ENCODE measurements at places on chromosomes 5 and 9.

DNA sequence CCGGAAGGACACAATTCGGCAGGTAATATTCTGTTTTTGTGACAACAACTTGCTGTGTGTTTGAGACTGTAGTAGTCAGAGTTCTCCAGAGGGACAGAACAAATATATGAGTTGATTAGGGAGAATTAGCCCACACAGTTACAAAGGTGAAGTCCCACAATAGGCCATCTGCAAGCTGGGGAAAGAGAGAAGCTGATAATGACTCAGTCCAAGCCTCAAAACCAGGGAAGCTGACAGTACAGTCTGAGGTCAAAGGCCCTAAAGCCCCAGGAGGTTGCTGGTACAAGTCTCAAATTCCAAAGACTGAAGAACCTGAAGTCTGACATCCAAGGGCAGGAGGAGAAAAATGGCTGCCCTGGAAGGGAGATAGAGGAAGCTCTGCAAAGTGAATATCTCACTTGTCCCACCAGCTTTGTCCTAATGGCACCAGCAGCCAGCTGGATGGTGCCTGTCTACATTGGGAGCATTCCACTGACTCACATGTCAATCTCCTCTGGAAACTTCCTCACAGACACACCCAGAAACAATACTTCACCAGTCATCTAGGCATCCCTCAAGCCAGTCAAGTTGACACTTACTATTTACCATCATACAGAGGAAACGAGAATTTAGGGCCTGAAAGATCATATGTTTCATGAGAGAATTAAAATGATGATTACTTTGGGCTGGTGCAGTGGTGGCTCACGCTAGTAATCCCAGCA lies 36.3 kb upstream of the CTXN3 start:
- no peak for DNase-seq

DNA sequence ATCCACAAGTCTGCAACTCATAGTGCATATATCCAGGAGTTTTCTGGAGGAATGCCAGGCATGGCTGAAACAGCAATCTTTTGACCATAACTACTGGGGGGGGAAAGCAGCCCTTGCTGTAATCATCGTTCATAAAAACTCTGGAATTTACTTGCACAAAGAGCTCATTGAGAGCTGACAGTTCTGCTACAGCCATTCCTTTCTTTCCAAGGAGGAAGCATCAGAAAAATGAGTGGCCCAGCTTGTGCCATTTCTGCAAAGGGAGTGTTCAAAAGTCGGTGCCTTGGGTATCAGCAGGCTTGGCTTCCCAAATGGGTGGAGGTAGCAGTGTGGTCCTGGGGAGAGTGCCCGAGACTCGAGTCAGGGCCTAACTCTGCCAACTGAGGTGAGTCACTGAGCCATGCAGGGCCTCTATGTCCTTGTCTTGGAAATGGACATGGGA lies 101.5 kb downstream of the GCNT1 start:
- DNase-seq, result no peak

- DNase-seq, result peak; percentile 57
Observed at GRCh38 chr9:89740722-89741121, 135.9 kb downstream of the GADD45G start.

DNA sequence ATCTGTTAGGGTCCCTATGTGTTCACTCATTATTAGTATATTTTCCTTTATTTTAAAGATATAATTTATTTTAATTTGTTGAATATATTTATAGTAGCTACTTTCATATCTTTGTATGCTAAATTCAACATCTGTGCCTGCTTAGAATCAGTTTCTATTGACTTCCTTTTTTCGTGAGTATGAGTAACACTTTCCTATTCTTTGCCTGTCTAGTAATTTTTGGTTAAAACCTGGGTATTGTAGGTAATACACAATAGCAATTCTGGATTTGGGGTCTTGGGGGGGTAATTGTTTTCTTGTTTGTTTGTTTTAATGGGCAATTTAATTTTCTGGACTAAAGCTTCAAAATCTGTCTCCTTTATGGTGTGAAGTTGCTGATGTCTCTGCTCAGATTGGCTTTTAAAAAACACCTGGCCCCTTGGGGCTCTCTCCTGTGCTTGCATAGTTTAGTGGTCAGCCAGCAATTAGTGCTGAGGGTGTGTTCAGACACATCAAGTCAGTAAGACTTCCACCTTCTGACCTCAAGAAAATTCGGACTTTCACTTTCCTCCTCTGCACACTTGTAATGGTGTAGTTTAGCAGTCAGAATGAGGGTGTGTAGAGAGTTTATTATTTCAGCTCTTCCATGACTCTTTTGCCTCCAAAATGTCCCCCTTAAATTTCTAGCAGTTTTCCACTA lies 124.4 kb upstream of the MAP1B start:
- DNase-seq, result no peak

DNA sequence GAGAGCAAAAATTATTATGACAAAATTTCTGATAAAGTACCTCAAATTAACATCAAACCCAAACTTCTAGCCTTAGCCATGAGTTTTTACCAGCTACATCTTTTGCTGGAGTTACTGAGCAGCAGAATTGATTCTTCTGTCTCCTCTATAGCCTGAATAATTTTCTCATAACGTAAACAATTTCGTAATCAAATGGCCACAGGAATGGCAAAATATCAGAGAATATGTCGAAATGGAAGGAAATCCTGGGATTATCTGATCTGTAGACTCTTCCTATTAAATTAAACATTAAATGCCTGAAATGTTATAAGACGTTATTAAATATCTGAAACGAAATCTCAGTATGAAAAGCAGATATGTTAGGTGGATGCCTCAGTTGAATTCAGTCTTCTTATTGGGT lies 41.1 kb downstream of the LURAP1L start:
- no peak for DNase-seq

GRCh38 chr5:61588216-61588615 lies 256.2 kb downstream of the ZSWIM6 start:
- DNase-seq, result no peak

DNA sequence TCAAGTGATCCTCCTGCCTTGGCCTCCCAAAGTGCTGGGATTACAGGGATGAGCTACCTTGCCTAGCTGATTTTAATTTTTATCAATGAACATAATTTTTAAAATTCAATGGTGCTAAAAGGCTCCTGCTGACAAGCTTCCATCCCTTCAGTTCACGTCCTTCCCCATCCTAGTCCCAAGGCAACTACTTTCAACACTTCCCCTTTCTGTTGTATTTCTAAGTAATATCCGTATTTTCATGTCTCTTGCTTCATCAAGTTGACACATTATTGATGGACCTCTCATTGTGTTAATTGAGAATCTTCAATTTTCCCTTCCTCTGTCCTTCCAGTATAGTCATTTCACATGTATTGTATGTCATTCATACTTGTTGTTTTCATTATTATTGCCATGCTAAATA lies 93.8 kb upstream of the RASGRF2 start:
- no peak for DNase-seq

DNA sequence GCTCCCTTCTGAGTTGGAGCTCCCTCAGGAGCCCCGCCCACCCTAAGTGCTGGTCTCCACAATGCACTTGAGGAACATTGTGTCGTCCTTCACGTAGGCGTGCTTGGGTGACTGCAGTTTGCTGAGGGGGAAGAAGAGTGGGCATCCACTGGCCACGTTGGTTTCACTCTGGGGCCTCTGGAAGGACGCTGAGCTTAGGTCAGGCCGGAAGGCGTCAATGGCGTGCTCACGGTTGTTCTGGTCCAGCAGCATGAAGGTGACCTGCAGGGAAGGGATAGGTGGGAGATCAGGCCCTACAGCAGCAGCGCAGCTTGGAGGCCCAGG lies 21.7 kb downstream of the TRAF1 start:
- DNase-seq, result no peak

- DNase-seq, result no peak
Observed at GRCh38 chr9:97866848-97867247, 13.8 kb downstream of the FOXE1 start.

- no peak for DNase-seq
Observed at GRCh38 chr5:149153751-149154610, 12.7 kb downstream of the ABLIM3 start.

GRCh38 chr5:134545070-134545868 lies 19.8 kb downstream of the JADE2 start:
- DNase-seq, result peak; percentile 51

DNA sequence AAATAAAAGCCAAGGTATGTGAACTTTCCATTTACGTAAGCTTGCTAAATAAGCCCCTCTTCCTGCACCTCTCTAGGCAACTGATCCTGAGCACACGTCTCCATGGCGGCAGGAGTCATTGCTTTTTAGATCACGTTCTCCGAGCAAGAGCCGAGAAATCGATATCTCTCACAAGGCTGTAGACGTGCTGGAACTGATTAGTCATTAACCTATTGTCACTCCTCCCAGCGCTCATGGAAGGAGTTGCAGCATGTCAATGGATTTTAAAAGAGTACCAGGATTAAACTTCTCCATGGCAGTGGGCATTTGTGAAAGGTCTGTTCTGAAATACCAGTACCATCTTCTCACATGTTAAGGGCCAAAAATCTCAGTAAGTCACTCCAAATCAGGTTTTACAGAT lies 4.7 kb upstream of the ADCY2 start:
- DNase-seq, result no peak

GRCh38 chr5:95080030-95080429 lies 204.9 kb downstream of the MCTP1 start:
- no peak for DNase-seq

GRCh38 chr5:168260353-168261226 lies 30.9 kb upstream of the WWC1 start:
- no peak for DNase-seq

DNA sequence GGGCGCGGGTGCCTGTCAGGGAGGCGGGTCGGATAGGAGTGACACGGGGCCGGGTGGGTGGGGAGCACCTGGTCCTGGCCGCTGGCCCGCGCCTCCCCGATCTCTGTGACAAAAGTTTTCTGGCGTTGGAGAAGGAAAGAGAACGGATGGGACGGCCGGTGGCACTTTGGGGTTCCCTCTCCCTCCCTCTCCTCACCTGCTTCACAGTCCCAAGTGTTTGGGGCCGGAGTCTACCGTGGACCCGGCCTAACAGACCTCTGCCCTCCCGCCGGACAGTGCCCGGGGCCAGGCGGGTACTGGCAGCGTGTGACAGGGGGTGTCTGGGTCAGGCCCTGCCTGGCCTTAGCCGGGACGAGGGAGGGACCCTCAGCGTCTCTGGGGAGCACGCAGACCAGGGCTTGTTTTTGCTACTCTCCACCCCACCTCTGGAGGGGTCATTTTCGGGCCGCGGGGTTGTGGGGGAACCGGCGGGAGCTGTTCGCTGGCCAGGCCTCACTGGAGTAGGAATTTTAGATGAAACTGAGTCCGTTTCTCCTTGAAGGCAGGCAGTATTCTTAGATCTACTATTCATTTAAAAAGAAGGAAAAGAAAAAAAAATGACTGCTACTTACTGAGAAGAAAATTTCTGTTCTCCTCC lies 1.7 kb downstream of the PRDM6 start:
- DNase-seq, result no peak

GRCh38 chr9:20313415-20313814 lies 308.9 kb downstream of the MLLT3 start:
- DNase-seq, result no peak

DNA sequence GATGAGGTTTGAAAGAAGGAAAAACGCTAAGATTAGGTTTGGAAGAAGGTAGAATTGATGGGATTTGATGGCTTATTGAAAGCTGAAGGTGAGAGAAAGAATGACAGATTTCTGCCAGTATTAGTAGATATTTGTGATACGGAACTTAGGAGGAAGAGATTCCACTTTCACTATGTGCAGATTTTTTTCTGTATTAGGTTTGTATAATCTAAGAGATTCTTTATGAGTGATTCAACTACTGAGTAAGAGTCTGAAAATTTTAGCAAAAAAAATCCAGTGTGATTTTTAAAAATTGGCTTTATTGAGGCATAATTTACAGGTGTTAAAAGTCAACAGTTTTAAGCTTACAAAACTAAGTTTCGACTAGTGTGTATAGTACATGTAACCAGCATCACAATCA lies 54.1 kb downstream of the AP3S1 start:
- DNase-seq, result no peak

DNA sequence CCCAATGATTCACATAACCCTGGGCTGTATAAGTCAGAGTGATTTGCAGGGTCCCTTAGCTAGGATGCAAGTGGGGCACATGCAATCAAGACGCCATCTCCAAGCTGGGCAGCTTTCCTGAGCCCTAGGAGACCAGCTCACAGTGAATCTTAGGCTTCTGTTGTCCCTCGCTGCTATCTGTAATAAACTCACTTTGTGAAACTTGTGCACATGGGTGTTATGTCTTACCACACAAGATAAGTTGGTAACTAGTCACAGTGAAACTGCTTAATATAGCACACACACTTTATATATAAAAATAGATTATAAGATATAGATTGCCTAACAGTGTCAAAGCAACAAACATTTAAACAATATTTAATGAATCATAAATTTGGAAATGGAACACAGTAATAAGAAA lies 658.5 kb downstream of the SLCO4C1 start:
- DNase-seq, result no peak
